MV-4-11 (cell line): ENCODE measurements at places on chromosomes 6 and 20.
A peak's percentile ranks its signal among the peaks of the same experiment; 100 is the strongest.

DNA sequence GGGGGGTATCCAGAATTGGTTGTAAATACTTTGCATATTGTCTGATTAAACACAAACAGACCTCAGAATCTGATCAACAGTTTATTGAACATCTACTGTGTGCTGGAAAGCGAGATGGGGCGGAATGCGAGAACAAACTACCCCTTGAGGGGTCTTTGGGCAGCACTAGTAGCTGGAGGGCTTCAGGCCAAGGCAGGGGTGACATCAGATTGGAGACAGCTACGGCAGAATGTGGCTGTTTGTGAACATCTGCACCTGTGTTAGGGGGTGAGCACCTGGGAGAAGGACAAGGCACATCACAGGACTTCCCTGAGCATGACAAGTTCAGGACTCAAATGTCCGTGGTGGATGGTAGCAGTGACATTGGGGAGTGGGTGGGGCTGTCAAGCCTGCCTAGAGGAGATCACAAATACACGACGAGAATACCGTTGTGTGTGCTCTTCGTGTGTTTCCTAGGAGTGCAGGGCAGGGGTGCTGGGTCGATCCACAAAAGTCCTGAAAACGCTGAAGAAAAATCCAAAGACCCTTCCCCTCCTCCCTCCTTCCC lies 59.5 kb downstream of the SRC start:
- no peak for DNase-seq

- DNase-seq: no peak
Observed at GRCh38 chr20:23759306-23759940, 8.7 kb upstream of the CST1 start.

DNA sequence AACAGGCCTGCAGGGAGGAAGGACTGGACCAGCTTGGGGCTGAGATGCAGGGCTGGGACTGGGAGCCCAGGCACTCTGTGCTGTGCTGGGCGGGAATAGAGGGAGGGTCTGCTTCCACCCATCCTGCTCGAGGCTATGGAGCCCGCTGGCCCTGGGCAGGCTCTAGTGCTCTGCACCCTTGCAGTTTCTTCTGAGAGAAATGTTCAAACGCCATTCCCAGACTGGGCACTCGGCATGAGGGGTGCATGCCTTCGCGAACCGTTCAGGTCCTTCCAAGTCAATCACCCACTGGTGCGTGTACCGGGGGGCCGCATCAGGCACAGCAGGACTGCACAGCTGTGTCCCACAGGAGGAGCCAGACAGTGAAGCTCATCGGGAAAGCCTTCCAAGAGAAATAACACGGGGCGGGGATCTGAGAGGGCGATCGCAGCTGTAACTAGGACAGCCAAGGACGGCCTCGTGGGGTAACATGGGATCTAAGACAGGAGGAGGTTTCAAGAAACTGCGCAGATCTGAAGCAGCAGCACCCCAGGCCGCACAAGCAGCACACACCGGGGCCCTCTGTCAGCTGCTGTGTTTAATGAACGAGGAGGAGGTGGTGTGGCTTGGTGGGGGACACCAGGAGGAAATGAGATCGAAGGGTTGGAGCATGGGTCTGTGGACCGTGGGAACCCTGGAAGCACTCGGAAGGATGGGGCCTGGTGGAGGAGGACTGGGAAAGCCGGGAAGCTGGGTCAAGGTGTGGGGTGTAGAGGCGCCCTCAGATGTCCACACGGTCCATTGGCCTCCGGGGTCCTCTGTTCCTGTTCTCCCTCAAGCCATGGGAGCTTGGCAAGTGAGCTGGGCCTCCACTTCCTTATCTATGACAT lies 26.1 kb upstream of the PYGB start:
- DNase-seq: no peak

- peak; percentile 94 for DNase-seq
Observed at GRCh38 chr6:47161176-47161687, 119.1 kb upstream of the ADGRF1 start.

DNA sequence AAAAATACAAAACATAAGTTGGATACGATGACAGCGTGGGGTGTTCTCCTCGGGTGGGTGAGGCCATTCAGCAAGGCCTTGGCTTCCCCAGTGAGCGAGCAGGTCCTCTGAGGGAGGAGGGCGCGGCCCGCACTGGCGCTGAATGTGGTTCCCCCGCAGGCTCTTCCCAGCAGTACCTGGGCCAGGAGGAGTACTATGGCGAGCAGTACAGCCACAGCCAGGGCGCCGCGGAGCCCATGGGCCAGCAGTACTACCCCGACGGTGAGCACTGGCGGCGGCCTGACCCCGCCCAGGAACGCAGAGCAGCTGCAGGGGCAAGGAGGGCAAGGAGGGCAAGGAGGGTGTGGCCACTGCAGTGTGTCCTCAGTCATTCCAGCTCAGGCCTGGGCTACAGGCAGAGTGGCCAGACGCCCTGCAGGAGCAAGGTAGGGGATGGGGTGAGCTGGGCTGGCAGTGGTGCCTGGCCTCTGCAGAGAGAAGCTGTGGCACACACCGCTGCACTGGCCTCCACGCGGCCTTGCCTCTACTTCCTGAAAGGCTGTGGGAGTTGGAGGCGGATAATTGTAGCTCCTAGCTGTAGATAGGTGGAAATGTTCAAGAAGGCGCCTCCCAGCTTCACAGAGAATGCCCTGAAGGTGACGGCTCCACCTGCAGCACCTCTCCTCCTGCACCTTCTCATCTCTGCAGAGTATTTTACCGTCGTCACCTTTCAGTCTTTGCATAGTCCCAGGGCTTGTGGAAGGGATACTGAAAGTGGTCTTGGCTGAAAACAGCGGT lies 18.7 kb upstream of the MTG2 start:
- DNase-seq: no peak

GRCh38 chr6:135667691-135668455 lies 170.3 kb upstream of the AHI1 start:
- no peak for DNase-seq

DNA sequence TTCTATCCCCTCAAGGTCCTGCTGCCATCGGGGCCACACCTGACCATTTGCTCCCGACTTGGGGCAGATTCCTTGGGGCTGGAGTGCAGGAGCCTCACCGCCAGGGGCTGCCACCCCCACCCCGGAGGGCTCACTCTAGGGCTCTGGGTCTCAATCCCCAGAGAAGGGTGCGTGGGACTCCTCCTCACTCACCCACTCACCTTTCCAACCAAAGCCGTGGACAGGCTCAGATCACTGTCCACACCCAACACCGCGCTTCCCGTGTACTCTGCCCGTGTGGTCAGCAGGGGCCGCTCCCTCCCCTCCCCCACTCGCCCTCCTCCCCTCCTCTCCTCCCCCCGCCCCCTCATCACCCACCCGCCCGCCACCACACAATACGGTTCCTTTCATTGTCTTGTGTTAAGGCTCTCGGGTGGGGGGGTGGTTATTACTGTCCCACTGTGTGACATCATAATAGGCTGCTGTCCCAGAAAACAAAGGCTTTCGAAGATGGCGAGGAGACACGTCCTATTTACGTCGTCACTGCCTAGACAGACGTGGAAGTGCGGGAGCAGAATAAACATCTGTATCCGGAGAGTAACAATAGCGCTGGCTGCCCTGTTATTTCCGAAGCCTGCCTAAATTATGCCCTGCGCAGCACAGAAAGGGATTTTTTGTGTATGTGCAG lies 85.8 kb downstream of the YTHDF1 start:
- DNase-seq: no peak

DNA sequence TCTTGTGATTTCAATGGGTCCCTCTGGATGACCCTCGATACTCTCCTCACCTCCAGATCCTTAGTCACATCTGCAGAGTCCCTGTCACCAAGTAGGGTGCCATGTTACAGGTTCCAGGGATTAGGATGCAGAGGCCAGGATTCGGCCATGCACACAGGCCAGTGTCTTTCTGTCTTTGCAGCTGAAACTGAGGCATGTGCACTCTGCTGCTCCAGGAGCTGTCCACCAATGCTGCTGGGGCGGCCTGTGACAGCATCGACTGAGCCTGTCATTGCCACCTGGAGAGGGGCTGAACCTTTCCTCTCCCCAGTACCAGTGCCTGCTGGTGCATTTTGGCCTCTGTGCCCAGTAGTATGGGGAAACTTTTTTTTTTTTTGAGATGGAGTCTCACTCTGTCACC lies 4.4 kb upstream of the RBM38 start:
- DNase-seq: no peak

DNA sequence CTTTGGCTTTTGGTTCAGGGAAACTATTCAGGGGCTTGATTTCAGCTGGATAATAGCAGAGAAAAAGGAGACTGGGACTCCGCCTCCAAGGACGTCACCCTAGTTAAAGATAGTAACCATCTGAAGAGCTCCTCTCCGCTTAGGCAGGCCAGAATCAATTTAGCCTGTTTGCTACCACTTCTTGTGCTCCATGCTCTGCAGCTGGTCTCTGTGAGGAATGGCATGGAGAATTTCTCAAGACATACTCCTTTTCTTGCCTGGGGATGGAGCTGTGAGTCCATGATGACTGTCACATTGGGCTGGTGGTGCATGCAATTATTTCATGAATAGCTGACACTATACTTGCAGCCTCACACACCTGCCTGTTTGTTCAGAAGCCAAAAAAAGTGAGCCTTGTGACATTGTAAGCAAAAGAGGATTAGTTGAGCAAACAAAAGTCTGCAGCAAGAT lies 61.4 kb downstream of the TXLNB start:
- DNase-seq: no peak

DNA sequence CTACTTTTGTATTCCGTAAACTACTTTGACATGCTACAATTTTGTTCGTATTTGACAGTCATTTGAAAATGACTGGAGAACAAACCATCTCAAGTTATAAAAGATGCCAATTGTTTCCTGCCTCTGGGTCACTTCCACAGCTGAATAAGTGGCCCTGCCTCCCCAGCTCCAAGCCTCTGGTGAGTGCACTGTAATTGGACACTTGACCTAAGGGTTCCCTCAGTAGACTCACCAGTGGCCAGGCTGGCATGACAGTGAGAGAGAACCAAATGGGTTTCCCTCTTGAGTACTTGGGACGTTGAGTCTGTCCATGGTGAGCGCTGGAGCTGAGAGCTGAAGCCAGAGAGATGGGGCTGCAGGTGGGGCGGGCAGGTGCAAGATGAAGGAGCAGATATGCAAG lies 57.1 kb downstream of the SLC35D3 start:
- DNase-seq: no peak

GRCh38 chr6:80789912-80790570 lies 683.6 kb downstream of the BCKDHB start:
- DNase-seq: no peak

DNA sequence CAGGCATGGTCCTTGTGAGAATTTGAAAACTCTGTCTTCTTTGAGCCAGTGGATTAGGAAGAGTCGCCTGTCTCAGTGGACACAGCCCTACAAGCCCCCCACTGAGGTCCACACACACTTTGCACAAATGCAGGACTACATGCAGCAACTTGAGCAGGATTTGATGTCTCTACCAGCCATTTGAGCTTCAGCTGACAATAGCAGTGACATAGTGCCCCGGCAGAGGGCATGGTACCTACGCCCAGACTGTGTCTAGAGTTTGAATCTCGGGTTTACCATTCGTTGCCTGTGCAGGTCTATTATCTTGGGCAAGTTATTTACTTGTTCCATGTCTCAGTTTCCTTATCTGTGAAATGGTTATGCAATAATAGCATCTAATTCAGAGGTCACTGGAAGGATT lies 580.1 kb downstream of the TFAP2B start:
- DNase-seq: no peak

GRCh38 chr6:43226192-43226851 lies 3.0 kb downstream of the DNPH1 start:
- DNase-seq: no peak

DNA sequence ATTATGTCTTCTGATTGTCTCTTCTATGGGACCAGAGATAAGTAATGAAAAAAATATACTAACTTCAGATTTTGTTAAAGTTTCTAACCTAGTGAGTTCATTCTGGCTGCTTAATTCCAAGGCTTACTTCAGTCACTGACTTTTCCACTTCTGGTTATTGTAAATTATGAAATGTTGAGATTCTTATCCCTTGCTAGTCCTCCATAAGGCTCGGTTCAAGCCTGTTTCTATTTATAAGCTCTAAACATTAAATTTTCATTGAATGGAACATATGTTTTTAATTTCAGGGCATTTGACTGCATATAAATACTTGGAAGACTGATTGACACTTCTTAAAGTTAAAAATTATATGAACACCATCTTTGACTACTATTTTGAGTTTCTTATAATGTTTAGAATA lies 23.6 kb upstream of the NKAIN2 start:
- no peak for DNase-seq

DNA sequence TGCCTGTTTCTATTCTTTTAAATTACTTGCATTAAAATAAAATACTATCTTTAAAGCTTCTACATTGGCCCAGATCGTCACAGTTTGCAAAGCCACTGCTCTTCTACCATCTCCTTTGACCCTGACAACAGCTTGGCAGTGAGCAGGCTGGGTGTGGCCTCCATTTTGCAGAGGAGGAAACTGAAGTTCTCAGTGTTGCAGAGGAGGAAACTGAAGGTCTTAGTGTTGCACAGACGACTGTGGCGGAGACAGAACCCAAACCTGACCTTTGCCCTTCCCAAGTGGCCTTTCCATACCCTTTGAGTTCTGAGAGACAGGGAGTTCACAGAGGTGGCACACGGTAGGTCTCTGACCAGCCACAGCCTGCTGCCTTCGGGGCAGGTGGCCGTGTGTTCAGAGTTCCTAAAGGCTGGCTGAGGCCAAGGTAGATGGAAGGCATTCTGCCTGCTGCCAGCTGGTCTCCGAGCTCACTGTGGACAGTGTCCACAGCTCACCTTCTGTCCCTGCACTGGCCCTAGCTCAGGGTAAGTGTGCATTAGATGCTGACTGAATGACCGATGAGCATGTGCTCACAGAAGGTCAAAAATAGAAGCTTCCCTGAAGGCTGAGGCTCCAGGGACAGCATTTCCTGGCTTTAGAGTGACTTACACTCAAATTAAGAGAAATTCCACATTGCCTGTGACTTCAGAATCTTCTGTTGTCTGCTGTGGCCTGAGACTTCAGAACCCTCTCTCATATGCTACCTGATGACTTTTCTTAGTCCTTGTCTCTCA lies 113.5 kb upstream of the SLC24A3 start:
- peak; percentile 16 for DNase-seq

GRCh38 chr6:170099387-170099786 lies 191.5 kb downstream of the DLL1 start:
- DNase-seq: no peak

DNA sequence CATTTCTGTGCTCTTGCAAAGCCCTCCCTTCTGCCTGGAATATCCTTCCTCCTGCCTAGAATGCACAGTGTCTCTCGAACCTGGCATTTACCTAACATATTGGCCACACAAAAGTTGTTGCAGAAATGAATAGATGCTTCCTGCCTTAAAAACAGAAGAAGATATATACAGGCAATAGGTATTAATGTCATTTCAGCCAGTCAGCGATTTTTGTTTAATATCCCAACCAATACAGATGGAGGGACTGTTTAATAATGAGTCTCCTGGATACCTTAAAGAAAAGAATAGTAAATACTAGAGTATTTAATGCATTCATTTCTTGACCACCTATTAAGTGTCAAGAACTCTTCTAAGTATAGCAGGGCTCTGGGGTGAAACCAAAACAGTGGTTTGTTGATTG lies 70.3 kb downstream of the MBOAT1 start:
- DNase-seq: no peak
